ENCODE measurements at places on chromosomes 12 and 14.

DNA sequence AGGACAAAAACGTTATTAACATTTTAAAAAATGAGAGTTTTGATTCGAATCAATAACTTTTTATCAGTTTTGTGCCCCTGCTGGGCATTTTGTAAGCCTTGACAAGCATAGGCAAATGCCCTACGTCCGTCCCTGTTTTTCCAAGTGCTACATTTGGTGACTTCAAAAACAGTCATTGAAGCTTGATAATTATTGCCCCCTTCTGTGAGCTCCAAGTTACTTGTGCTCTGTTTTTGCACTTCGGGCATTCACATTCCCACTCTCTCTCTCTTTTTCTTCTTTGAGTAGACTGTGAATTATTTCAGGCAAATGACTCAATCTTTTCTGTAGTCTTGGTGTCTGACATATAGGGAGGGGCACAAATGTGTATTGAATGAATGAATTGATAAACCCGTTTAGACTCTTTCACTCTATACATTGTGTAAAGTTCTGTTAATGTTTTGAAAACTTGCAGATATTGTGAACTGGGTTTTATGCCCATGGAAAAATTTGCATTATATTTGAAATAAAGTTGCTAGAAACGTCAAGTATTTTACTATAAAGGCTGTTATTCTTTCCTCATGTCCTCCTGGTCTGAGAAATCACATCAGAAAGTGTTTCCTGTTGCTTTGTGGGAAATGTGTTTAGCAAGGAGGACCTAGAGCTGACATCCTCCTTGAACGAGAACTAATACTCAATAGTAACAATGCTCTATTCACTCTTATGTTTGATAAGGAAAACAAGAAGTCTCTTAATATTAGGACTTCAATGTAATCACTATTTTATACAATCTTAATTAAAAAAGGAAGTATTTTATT, 1.4 kb downstream of the APAF1 start:
- DNase-seq = peak; percentile 34

DNA sequence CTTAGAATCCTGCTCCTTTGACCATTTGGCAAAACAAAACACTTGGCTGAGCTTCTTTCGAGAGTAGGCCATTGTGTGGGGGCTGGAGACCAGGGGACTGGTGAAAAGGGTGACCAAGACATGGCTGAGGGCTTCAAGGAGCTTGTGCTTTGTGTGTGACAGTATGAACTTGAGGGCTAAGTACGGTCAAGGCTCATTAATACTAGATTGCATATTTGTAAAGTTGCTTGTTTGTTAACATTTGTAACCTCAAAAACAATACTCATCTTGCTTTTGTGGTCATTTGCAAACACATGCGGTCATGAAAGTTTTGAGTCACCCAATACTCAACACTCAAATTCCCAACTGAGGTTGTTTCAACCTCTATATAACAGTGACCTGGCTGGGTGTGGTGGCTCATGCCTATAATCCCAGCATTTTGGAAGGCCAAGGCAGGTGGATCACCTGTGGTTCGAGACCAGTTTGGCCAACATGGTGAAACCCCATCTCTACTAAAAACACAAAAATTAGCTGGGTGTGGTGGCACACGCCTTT, 42.5 kb downstream of the ZFYVE26 start:
- no peak for DNase-seq

DNA sequence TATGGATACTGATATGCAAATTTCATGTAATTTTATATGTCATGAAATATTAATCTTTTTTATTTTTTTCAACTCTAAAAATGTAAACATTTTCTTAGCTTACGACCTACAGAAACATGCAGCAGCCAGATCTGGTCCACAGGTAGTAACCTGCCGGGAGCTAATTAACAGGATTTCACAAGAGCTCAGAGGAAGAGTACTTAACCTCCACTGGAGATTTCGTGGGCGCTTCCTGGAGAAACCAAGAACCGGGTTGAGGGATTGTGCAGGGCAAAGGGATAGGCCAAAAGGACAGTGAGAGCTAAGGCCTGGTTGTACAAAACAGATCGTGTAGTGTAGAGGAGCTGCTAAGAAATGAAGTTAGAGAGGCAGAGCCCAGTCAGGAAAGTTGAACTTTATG, 315.7 kb downstream of the PAWR start:
- no peak for DNase-seq

DNA sequence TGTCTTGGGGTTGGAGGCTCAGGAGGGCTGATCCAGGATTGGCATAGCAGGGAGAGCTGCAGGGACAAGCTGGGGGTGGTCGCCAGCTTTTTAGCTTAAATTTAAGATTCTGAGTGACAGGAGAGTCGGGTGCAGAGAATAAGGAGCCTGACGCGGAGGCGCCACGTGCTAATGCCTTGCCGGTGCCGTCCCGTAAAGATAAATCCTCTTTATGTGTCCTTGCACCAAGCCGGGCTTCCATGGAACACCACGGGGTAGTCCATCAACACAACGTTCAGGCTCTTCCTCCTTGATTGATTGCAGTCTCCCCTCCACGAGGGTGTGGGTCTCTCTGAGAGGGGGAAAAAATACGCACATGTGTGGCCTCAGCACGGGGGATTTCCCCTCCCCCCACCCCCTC, 3.9 kb downstream of the DLK1 start:
- no peak for DNase-seq

DNA sequence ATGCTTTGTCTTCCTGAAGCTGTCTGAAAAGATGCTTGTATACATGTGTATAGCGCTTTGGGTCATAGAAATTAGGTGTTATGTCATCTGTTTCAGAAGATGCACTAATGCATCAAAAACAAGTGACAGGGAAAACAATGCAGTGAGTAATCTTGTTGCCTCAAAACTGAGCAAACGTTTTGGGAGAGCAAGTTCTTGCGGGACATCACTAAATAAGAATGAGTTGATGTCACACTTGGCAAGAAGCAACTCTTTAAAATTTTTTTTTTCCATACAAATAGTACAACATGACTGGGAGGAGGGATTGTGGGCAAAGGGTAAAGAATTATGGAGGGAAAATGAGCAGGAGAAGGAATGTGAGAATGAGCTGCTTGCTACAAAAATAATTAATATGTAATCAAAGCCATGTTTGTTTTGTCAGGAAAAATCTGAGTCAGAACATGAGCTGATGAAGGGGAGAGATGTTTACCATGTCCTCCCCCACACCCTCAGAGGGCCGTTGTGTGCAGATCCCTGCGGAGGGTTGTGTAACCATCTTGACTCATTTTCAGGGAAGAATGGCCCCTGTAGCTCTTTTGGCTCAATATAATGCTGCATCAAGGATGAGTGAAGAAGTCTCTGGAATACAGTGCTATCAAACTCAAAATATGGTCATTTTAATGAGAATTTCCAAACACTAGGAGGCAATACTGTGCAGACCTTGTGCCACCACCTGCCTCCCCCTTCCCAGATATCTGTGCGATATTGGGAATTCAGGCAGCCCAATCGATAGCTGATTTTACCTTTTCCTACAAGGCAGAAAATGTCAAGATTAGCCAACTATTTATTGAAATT, 41.4 kb downstream of the BORCS5 start:
- DNase-seq = no peak

- DNase-seq = no peak
Measured at GRCh38 chr14:70713511-70713916, 71.8 kb downstream of the TTC9 start.

GRCh38 chr14:48738186-48738925, 847.8 kb downstream of the RPS29 start:
- no peak for DNase-seq
